Activated T-cell treated with anti-CD3 and anti-CD28 coated beads, Interleukin-2, amount 50 U/mL, for 72 hours (primary cell): ENCODE measurements at places on chromosomes 7 and 10. TPM values are rescaled to one million over a fixed set of nuclear protein-coding genes. Genes with fewer than 3 reads are reported as not detected.

DNA sequence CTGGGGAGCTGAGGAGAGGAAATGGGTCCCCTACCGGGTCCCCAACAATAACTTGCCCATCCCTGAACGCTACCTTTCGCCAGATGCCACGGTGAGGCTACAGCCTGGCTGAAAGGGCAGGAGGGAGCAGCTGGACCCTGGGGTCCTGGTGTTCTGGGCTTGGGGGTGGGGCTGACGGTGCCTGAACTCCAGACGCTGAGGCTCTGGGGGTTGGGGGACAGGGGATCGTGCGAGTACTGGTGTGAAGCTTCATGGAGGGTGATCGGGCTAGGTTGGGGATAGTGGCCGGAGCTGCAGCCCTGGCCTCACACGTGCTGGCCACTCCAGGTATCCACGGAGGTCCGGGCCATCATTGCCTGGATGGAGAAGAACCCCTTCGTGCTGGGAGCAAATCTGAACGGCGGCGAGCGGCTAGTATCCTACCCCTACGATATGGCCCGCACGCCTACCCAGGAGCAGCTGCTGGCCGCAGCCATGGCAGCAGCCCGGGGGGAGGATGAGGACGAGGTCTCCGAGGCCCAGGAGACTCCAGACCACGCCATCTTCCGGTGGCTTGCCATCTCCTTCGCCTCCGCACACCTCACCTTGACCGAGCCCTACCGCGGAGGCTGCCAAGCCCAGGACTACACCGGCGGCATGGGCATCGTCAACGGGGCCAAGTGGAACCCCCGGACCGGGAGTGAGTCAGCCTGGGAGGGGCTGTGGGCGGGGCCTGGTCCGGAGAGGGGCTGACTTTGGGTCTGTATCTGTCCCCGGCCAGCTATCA is 8.3 kb downstream of the AEBP1 start:
- no peaks in the 10 kb centered on the region for H3K4me1 ChIP-seq
- DNase-seq: no peak
- H3K36me3 ChIP-seq: no peaks in the 10 kb centered on the region
- no peak overlapping the region for H3K27ac ChIP-seq
- H3K4me3 ChIP-seq: no peak overlapping the region

GRCh38 chr10:75127471-75127870 is 16.0 kb downstream of the SAMD8 start:
- no peak overlapping the region for H3K4me3 ChIP-seq
- no peaks in the 10 kb centered on the region for H3K36me3 ChIP-seq
- H3K27me3 ChIP-seq: no peaks in the 10 kb centered on the region
- no peak overlapping the region for H3K27ac ChIP-seq
- DNase-seq: no peak

DNA sequence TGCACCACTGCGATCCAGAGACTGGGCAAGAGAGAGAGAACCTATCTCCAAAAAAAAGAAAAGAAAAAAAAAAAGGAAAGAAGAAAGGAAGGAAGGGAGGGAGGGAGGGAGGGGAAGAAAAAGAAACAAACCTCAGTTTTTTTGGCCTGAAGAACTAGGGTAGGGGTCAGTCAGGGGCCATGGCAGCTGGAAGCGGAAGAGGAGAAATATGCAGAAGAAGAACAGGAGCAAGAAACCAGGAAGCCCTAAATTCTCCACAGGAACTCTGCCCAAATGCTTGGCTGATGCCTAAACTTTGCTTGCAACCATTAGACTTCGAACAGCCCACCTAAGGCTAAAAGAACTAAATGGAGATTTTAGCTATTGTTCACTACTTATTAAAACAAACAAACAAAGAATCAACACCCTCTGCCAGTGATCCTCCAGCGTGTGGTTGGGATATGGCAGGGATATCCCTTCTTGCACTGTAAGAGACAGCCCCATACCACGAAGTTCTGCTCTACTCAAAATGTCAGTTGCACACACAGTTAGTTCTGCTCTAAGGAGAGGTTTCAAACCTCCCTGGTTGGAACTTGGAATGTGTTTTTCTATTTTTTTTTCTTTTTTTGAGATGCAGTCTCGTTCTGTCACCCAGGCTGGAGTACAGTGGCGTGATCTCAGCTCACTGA is 139.5 kb downstream of the FAM107B start:
- no peak overlapping the region for H3K4me3 ChIP-seq
- H3K36me3 ChIP-seq: peaks cover 3% of the 10 kb centered on the region
- no peak for DNase-seq
- no peak overlapping the region for H3K27ac ChIP-seq

- no peak for DNase-seq
- no peak overlapping the region for H3K27ac ChIP-seq
- H3K4me3 ChIP-seq: no peak overlapping the region
Observed at GRCh38 chr7:149854611-149855360, 16.6 kb downstream of the ZNF862 start.

GRCh38 chr7:73423519-73424488 is 9.8 kb upstream of the FZD9 start:
- no peak overlapping the region for H3K27ac ChIP-seq
- H3K27me3 ChIP-seq: no peaks in the 10 kb centered on the region
- DNase-seq: no peak
- H3K4me1 ChIP-seq: no peaks in the 10 kb centered on the region
- no peaks in the 10 kb centered on the region for H3K36me3 ChIP-seq

GRCh38 chr7:32093415-32094408 is 23.5 kb upstream of the PDE1C start:
- no peak for DNase-seq
- H3K4me3 ChIP-seq: no peak overlapping the region
- H3K4me1 ChIP-seq: no peaks in the 10 kb centered on the region
- no peak overlapping the region for H3K27ac ChIP-seq
- H3K36me3 ChIP-seq: no peaks in the 10 kb centered on the region

- no peak overlapping the region for H3K4me3 ChIP-seq
- no peak for DNase-seq
- H3K27me3 ChIP-seq: peaks cover 24% of the 10 kb centered on the region
- H3K4me1 ChIP-seq: no peaks in the 10 kb centered on the region
- H3K36me3 ChIP-seq: no peaks in the 10 kb centered on the region
- H3K27ac ChIP-seq: no peak overlapping the region
Observed at GRCh38 chr7:96052860-96053470, 268.9 kb downstream of the SLC25A13 start.

DNA sequence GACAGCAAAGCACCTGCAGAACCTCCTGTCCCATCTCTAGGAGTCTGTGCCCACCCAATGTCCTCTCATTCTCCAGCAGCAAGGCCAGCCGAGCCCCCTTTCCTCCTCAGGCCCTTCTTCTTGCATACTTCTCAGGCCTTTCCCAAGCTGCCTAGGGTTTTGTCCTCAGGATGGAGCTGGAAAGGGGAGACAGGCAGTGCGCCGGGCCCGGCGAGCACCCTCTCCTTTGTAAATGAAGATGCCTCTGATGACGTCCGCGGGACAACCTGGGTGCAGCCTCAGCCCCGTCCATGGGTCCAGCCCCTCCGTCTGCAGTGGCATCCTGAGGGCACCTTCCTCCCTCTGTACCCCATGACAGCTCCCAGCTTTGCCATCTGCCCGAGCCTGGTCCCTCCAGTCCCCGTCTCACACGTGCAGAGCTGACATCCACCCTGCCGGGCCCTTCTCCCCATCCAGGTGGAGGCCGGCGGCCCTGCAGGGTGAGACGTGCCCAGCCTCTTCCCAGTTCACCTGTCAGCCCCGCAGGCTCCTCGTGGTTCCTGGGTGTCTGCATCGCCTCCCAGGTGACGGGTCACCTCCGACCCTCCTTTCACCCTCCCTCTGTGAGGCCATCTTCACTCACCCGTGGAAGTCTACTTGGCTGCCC is 36.4 kb downstream of the JAKMIP3 start:
- H3K27ac ChIP-seq: no peak overlapping the region
- no peak for DNase-seq
- no peaks in the 10 kb centered on the region for H3K4me1 ChIP-seq
- no peak overlapping the region for H3K4me3 ChIP-seq

- no peaks in the 10 kb centered on the region for H3K4me1 ChIP-seq
- no peak for DNase-seq
- no peaks in the 10 kb centered on the region for H3K36me3 ChIP-seq
- no peaks in the 10 kb centered on the region for H3K27me3 ChIP-seq
Observed at GRCh38 chr7:46391231-46392201, 470.4 kb upstream of the IGFBP3 start.

DNA sequence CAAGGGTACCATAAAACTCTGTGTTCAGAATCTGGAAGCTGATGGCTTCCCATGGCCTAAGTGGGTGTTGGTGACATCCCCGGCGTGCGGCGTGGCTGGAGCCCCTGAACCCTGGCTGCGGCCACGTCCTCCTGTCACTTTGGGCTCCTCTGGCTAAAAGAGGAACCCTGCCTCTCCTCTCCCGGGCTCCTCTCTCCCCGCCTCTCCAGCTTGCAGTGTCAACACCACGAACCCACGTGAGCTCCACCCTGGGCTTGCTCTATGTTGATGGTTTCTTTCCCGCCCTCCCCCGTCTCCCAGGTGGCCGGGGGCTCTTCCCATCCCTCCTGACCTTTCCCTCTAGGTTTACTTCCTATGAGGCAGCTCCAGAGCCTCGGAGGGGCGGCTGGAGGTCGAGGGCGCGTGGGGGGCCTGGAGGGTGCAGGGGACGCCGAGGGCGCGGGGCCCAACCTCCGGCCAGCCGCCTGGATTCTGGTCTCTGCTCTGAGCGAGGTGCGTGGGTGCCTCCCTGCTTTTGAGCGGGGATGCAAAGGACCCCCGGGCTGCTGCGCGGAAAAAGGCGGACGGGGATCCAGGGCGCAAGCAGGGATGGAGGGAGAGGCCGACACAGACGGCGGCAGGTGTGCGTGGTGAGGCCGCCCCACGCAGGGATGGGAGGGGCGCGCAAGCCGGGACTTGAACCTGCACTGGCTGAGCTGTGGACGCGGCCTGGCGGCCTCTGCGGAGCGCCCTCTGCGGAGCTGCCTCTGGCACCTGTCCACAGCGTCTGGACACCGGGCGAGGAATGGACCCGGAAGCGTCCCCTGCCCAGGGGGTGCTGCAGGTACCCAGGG is 115.5 kb upstream of the DIP2C start:
- no peaks in the 10 kb centered on the region for H3K27me3 ChIP-seq
- H3K4me3 ChIP-seq: no peak overlapping the region
- no peak overlapping the region for H3K27ac ChIP-seq
- H3K36me3 ChIP-seq: peaks cover 3% of the 10 kb centered on the region

- H3K27ac ChIP-seq: no peak overlapping the region
- H3K4me3 ChIP-seq: no peak overlapping the region
- no peaks in the 10 kb centered on the region for H3K27me3 ChIP-seq
Observed at GRCh38 chr10:35462491-35462934, 126.2 kb downstream of the CCNY start.

GRCh38 chr7:140197218-140197890 is 20.6 kb upstream of the KDM7A start:
- H3K4me1 ChIP-seq: peaks cover 30% of the 10 kb centered on the region
- no peak overlapping the region for H3K27ac ChIP-seq
- DNase-seq: no peak
- no peaks in the 10 kb centered on the region for H3K27me3 ChIP-seq

DNA sequence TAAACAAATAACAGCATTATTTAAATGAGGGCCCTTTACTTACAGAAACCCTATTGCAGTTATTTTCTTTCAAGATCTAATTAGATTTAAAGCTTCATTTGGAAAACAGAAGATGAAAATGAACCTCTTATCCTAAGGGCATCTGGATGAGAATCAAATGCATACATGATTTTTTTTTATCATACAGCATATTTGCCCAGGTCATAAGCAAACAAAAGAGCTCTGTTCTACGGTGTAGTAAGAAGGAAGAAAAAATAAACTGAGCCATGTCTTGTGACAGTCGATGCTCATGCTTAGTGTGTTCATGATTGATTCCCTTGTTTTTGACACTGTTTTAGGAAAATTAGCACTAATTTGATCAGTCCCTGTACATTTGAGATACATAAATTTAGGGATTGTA is 202.6 kb upstream of the RNF32 start:
- DNase-seq: no peak
- no peaks in the 10 kb centered on the region for H3K4me1 ChIP-seq
- H3K27me3 ChIP-seq: peaks cover 7% of the 10 kb centered on the region
- H3K36me3 ChIP-seq: no peaks in the 10 kb centered on the region
- H3K4me3 ChIP-seq: no peak overlapping the region

GRCh38 chr7:142614116-142614515 is 135.2 kb upstream of the PRSS1 start:
- peaks cover 51% of the 10 kb centered on the region for H3K4me1 ChIP-seq
- DNase-seq: no peak
- no peak overlapping the region for H3K4me3 ChIP-seq
- H3K27me3 ChIP-seq: no peaks in the 10 kb centered on the region
- no peaks in the 10 kb centered on the region for H3K36me3 ChIP-seq

- no peaks in the 10 kb centered on the region for H3K36me3 ChIP-seq
- peaks cover 4% of the 10 kb centered on the region for H3K4me1 ChIP-seq
- no peak within 1 kb of the TSS for H3K27ac ChIP-seq
- peak; percentile 69 for DNase-seq
Observed at GRCh38 chr7:116671681-116672595, at the start of gene MET. MET (plus strand) TSS chr7:116672196; CDS start chr7:116699085, 26,889 bp downstream.

DNA sequence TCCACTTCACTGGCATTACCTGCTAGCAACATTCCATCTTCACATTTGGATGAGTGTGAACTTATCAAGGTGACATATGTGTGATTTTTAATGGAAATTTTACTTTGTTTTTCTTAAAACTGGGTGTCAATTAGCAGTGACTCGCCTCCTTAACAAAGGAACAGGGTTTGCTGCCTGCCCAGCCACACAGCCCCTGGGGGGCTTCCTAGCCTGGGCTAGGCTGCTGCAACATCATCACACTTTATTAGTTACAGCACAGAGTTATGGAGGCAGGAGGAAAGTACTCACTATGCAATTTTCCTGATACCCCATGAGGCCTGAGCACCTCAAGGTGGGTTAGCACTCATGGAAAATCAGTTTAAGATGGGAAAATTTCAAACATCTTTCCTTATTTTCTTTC is 861.3 kb downstream of the NRG3 start:
- H3K27ac ChIP-seq: no peak overlapping the region
- no peak overlapping the region for H3K4me3 ChIP-seq
- DNase-seq: no peak
- no peaks in the 10 kb centered on the region for H3K27me3 ChIP-seq
- H3K4me1 ChIP-seq: no peaks in the 10 kb centered on the region

The CALCR gene
- not detected for total RNA-seq

The WNT2 gene
- not detected for total RNA-seq

The RHOBTB1 gene
- 0.77 TPM for total RNA-seq

The UCN3 gene
- not detected for total RNA-seq

The PKD1L1 gene
- total RNA-seq: 0.10 TPM

The TAS2R40 gene
- total RNA-seq: not detected

The FEZF1 gene
- total RNA-seq: not detected

The ABCB1 gene
- 15.5 TPM for total RNA-seq

The NPTX2 gene
- total RNA-seq: 0.09 TPM

The FAM200A gene
- total RNA-seq: 4.7 TPM

The ZNF273 gene
- total RNA-seq: 15.0 TPM
